ENCODE measurements at places on chromosomes 5 and 9.

GRCh38 chr5:100186181-100186580 lies 349.0 kb upstream of the FAM174A start:
- DNase-seq: no peak

DNA sequence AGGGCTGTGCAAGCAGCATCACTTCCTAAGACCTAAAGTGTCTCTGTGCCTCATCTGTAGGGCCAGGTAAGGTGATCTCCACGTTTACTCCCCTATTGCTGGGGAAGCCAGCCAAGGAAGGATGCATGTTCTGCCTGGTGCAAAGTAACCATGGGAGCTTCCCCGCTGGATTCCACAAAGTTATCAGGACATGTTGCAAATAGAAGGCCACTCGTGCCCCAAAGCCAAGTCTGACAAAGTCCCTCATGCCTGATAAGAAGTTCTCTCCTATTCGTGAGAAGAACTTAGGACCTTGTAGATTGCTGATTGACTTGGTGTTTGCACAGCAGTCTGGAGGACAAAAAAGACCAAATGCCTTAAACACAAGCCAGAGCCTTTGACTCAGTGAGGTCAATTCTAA lies 81.5 kb downstream of the FAM114A2 start:
- DNase-seq: no peak

DNA sequence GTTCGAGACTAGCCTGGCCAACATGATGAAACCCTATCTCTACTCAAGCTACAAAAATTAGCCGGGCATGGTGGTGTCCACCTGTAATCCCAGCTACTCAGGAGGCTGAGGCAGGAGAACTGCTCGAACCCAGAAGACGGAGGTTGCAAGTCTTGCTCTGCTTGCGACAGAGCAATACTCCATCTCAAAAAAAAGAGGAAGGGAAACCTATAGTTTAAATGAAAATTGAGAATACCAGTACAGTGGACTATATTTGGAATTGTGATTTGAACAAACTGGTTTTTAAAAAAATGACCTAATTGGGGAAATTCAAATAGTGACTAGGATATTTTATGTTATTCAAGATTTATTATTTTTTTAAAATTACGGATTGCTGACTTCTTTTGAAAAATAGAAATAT lies 33.2 kb downstream of the DIAPH1 start:
- DNase-seq: no peak

GRCh38 chr5:15529013-15529412 lies 29.0 kb downstream of the FBXL7 start:
- DNase-seq: no peak

DNA sequence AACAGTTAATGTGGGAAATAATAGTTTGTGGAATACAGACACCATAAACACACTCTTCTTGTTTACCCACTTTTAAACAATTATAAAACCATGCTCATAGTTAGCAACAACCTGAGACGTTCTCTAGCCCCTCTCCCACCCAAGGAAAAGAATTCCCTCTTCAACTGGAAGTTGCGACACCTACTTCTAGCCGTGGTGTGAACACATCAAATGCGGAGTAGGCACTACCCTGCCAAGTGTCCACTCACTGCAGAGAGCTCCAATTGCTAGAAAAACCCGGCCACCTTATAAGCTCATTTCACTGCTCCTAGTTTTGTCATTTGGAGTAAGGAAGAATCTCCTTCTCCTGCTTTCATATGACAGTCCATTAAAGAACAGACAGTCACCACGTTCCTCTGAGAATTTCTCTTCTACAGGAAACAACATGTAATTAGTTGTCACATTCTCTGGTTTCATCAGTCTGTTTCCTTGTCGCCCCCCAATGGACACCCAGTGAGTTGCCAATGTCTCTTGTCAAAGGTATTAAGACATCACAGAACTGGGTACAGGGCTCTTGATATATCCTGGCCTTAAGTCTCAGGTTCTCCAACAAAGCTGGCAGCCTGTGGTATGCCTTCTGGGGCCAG lies 47.3 kb downstream of the PRLR start:
- DNase-seq: peak; percentile 13

DNA sequence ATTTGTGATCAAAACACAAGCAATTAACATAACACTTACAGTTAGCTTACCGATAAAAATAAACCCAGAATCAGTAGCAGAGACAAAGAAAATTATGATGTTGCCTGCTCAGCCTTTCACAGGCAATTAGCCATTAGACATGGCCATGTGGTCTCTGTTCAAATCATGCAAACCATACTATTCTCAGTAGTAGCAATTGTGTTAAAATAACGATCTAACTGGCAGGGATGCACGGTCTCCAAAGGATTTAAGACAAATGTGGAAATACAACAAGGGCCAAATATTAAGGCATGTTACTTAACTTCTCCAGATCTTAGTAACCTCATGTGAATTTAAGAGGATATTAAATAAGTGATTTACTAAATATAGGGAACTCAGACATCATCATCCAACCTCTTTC lies 59.5 kb downstream of the PTBP3 start:
- no peak for DNase-seq

DNA sequence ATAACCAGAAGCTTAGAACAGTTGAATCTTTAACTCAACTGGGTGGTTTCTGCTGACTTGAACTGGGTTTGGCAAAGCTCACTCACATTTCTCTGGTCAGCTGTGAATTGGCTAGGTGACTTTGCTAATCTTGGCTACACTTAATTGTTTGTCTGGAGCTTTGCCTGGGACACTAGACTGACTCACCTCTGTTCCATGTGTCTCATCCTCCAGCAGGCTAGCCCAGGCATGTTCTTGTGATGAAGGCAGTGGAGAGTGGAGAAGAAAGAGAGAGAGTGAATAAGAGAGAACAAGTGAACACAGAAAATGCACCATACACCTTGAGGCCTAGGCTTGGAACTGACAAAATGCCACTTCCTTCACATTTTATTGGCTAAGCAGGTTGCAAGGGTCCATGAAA lies 32.6 kb downstream of the SPATA31D1 start:
- DNase-seq: no peak

DNA sequence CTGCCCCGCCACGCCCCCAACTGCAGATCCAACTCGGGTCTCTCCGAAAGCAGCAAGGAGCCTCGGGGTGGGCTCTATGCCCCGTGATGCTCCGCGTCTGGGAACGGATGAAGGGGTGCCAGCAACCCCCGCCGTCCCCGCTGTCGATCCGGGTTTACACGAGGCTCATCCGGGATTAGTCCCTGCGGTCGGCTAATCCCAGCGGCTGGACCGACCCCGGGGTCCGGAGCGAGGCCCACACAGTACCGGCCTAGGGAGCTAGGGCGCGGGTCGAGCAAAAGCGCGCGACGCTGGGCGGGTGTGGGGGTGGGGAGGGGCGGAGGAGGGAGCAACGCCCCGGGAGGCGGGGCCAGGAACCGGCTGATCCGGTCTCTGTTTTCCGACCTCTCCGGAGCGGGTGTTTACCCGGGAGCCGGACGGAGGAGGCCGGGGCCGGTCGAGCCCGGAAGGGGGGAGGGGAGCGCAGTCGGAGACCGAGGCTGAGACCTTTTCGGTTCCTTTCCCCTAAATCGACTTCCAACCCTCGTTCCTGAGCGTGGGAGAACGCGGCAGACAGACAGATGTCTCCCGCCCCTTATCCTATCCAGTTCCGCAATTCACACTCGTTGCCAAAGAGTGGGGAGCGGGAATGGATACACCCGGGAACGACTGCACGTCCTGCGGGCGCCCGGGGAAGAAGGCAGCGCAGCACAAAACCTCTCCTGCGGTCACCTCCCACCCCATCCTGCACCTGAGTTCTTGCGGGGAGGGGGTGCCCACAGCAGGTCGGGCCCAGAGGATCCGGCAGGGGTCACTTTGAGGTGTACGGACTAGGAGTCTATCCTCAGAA lies 28.6 kb downstream of the PCDH1 start:
- DNase-seq: peak; percentile 30

- DNase-seq: no peak
Measured at GRCh38 chr9:19583890-19584289, 175.1 kb downstream of the ACER2 start.

- no peak for DNase-seq
Measured at GRCh38 chr5:124825983-124826337, 79.5 kb upstream of the ZNF608 start.

DNA sequence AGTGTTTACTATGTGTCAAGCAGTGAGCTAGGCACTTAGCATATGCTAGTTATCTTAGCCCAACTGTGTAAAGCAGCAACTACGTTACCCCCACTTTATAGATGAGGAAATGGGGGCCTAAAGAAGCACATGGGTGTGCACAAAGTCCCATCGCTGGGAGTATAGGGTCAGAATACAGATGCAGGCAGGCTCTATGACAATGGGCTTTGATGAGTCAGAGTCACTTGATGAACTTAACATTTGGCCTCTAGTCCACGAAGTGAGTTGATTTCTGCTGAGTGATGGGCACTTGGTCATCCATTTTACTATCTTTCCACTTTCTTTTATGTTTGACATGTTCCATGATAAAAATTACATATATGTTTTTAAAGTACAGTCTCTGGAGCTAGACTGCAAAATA lies 204.3 kb downstream of the TRIM32 start:
- no peak for DNase-seq

DNA sequence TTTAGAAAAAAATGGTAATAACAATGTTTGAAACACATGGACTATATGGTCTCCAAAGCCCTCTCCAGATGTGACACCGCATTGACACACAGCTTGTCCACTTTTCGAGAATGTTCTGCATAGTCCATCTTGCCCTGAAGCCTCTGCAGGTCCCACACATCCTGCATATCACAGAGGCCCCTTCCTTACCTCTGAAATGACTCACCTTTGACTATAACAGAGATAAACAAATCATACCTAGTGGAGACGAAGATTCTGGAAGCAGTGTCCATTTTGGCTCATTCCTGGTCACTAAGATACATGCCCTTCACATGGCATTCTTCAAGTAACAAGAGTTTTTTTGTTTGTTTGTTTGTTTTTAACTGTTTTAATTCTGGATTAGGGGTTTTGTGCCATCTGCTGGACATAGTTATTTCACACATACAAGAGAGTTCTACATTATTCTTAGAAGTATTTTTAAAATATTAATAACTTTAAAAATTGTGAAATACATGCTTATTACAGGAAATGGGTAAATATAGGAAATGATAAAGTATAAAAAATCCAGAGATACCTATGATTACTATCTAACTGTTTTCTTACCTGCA lies 5.1 kb downstream of the ARL14EPL start:
- no peak for DNase-seq

- no peak for DNase-seq
Measured at GRCh38 chr9:29006628-29007027, 1433.3 kb upstream of the C9orf72 start.

DNA sequence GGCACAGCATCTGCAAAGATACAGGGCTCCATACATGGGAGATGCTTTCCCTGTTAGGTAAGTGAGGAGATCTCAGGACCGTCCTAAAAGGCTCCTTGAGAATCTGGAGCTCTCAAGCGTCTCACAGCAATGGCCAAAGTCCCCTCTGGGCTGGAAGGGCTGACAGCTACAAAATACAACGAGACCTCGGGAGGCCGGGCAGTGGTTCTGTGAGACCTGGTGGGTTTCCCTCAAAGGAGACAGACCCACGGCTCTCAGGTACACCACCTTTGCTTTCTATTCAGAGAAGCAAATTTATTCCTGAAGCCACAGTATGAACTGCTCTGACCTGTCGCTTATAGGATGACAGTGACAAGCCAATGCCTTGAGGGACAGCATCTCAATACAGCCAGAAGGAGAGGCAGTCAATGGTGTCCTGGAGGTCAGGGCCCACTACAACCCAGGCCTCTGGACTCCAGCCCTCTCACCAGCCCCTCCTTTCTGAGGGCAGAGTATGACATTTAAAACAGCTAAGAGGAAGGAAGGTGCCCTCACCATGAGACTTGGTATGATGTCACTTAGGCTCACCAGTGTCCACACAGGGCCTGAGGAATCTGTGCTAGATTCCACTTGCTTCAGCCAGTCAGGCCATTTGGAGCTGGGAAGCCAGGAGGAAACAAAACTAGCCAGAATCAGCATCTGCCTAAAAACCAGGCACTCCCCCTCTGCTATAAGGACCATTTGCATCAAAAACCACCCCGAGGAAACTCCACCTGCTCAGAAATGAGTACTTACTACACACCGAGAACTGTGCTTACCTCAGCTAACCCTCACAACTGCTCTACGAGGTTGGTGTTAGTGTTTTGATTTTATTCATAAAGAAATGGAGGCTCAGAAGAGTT lies 86.5 kb upstream of the FSTL4 start:
- DNase-seq: no peak

- no peak for DNase-seq
Measured at GRCh38 chr5:38371596-38371995, 113.2 kb downstream of the EGFLAM start.

DNA sequence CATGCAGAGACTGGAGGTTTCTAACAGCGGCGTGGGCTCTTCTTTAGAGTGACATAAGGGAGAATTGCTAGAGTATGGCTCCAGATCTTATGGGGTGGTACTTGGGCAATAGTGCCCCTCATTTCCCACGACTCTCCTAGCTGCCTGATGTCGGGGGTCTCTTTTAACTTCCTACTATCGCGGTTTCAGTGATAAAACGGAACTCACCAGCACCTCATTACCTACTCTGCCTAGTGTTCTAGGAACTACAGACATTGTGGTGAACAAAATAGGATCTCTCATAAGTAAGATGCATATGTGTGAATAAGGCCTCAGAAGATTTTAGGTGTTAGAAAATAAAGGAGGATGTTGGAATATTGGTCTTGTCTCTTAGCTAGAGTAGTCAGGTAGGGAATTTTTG lies 1.1 kb downstream of the ICE1 start:
- no peak for DNase-seq

DNA sequence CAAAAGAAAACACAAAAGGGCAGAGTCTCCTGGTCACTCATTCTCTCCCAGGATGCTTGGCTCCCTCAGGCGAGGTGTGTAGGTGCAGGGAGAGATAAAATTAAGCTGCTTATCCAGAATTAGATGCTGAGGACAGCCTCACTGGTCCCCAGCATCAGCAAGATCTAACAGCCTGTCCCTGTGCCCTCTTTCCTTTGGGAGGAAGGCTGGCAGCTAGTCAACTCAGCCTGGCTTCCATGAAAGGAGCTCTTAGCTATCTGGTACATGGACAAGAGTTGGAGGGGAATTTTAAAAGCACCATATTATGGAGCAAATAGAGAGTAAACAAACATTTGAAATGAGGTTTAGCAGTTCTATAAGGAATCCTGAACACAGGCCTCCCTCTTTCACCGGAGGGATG lies 198.5 kb upstream of the PANK3 start:
- no peak for DNase-seq

- no peak for DNase-seq
Measured at GRCh38 chr9:103458826-103459225, 463.7 kb downstream of the CYLC2 start.

- no peak for DNase-seq
Measured at GRCh38 chr5:179901915-179902762, 5.6 kb downstream of the TBC1D9B start.

DNA sequence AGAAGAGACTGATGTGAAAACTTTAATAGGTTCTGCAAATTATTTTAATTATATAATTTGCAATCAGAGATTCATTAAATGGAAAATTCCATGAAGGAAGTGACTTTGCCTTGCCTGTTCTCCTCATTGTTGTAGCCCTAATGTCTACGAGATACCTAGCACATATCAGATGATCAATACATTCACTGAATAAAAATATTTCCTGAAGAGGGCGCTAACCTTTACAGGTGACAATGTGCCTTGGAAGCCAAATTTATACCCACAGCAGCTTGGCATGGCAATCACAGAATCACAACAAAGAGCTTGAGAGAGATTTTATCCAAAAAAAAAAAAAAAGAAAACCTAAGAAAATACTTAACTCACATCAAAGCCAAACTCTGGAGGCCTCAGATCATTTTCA lies 17.4 kb downstream of the HAUS6 start:
- no peak for DNase-seq

All from Panc1 (cell line).